ENCODE measurements at places on chromosomes 12 and 14. TPM values are rescaled to one million over a fixed set of nuclear protein-coding genes. Genes with fewer than 3 reads are reported as not detected.

The GNG2 gene
- total RNA-seq: 204 TPM

The OVCH1 gene
- total RNA-seq: not detected

The TTC5 gene
- 24.5 TPM for total RNA-seq

The ACVRL1 gene
- total RNA-seq: not detected

The USP44 gene
- 2.9 TPM for total RNA-seq

The KCNA5 gene
- total RNA-seq: not detected

The DPPA3 gene
- not detected for total RNA-seq

The HOXC11 gene
- not detected for total RNA-seq

The KTN1 gene
- 97.1 TPM for total RNA-seq

The IL22 gene
- total RNA-seq: not detected

The SLC10A1 gene
- total RNA-seq: not detected

The SLC25A21 gene
- total RNA-seq: not detected

The MMP17 gene
- total RNA-seq: not detected

The ETNK1 gene
- total RNA-seq: 87.1 TPM

The PAX9 gene
- total RNA-seq: not detected

The OAS2 gene
- 140 TPM for total RNA-seq

The RPGRIP1 gene
- total RNA-seq: not detected

The IFNG-AS1 gene
- total RNA-seq: not detected

The ISM2 gene
- total RNA-seq: not detected

The OR6C68 gene
- total RNA-seq: not detected

The CCDC60 gene
- not detected for total RNA-seq

The EML5 gene
- 1.2 TPM for total RNA-seq

The LPAR5 gene
- 6.2 TPM for total RNA-seq

The AMN gene
- total RNA-seq: 0.32 TPM

The CLEC2B gene
- 24.0 TPM for total RNA-seq

The TMPRSS12 gene
- not detected for total RNA-seq

The RBP5 gene
- total RNA-seq: 0.84 TPM

The RNU6-8 gene
- total RNA-seq: not detected

The NOVA1 gene
- total RNA-seq: 0.07 TPM

The ENDOU gene
- not detected for total RNA-seq

The SIX1 gene
- 0.25 TPM for total RNA-seq

The AMDHD1 gene
- 0.86 TPM for total RNA-seq

The TAS2R13 gene
- total RNA-seq: 1.7 TPM

The PRIMA1 gene
- not detected for total RNA-seq

The STX2 gene
- total RNA-seq: 22.0 TPM

The CSAD gene
- 25.3 TPM for total RNA-seq

The EIF4B gene
- 383 TPM for total RNA-seq

The PIK3C2G gene
- not detected for total RNA-seq

The NELL2 gene
- total RNA-seq: 12.1 TPM

The FITM1 gene
- 0.57 TPM for total RNA-seq

The ABHD12B gene
- total RNA-seq: not detected

The ALDH2 gene
- 0.57 TPM for total RNA-seq

The GRIP1 gene
- not detected for total RNA-seq

The KRT3 gene
- total RNA-seq: not detected

The SLC25A47 gene
- not detected for total RNA-seq

All from T-helper 2 cell treated with Interferon-gamma antibody and Interleukin-4, amounts not matched to agents 100 ng/mL and 5 ng/mL, for 36 hours (primary cell).